Thoracic aorta (tissue), 2 donors: ENCODE measurements at places on chromosomes 5 and 9. TPM values are rescaled to one million over a fixed set of nuclear protein-coding genes. Genes with fewer than 3 reads are reported as not detected.

DNA sequence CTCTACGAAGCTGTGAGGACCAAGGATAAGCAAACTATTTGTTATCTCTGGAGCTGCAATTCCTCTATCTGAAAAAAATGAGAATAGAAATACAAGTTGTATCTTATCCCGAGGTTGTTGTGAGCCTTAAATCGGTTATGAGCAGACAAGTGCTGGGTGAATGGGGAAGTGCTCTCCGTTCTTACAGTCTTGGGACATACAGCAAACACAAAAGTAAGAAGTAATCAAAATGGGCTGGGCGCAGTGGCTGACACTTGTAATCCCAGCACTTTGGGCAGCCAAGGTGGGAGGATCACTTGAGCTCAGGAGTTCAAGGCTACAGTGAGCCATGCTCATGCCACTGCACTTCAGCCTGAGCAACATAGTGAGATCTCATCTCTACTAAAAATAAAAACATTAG lies 31.7 kb downstream of the ITK start:
- no peak for DNase-seq

DNA sequence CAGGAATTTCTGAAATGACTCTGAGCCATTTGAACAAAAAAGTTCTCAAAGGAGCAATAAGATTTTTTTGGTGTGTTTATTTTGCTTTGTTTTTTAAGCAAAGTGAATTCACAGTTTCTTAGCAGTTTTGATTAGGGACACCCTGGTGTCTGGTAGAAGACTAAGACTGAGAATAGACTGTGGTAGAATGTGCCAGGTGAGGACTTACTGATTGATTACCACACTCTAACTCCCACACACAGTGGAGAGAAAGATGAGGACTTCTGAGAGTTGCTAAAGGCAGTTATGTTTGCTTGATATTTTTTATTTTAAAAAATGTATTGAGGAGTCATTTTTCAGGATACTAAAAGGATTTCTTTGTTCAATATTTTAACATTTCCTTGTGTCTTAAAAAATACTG lies 175.1 kb downstream of the CD180 start:
- no peak for DNase-seq

DNA sequence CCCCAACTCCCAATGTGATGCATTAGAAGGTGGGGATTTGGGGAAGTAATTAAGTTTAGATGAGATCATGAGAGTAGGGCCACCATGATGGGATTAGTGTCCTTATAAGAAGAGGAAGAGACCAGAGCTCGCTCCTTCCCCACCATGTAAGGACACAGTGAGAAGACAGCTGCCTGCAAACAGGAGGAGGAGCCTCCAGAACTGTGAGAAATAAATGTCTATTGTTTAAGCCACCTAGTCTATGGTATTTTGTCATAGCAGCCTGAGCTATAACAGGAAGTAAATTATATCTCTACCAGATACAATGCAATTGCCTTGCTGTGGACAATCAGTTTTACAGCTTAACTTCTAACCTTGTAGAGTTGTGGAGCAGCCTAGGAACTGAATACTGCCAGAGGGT lies 58.0 kb downstream of the ANKRD33B start:
- no peak for DNase-seq

The SLC6A3 gene
- 0.14 TPM for total RNA-seq

GRCh38 chr5:173935396-173935795 lies 47.2 kb downstream of the CPEB4 start:
- no peak for DNase-seq

The PPP3R2 gene
- not detected for total RNA-seq

GRCh38 chr9:136973618-136974617 lies 3.4 kb upstream of the PTGDS start:
- DNase-seq: no peak

- no peak for DNase-seq
These were observed 158.3 kb upstream of the PITX1 start for GRCh38 chr5:135192351-135192750.

GRCh38 chr5:112069329-112069728 lies 312.3 kb upstream of the NREP start:
- no peak for DNase-seq

DNA sequence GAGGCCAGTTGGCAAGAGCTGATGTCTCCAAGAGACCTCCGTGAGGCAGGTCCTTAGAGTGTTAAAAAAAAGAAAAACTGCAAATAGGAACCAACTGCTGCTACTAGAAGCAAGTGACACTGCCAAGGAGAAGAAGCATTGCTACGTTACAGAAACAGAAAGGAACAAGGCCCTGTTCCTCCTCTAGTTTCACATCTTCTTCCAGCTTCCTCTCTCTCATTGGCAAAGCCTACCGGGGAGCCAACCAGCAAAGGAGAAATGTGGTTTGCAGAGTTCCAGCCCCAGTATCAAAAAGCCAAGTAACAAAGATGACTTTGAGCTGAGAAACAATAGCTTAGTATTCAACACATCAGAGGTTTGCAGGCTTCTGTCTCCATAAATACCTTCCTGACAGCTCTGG lies 145.9 kb downstream of the PRELID2 start:
- DNase-seq: no peak

- DNase-seq: no peak
These were observed 1.7 kb downstream of the TLE1 start for GRCh38 chr9:81687521-81688261.

GRCh38 chr5:76404223-76405211 lies 1.4 kb downstream of the IQGAP2 start:
- no peak for DNase-seq

The SHISAL2B gene
- total RNA-seq: not detected

The GNA14 gene
- 8.4 TPM for total RNA-seq
